ENCODE measurements at places on chromosomes 6 and 20. TPM values are rescaled to one million over a fixed set of nuclear protein-coding genes. Genes with fewer than 3 reads are reported as not detected.

DEF6 gene
- total RNA-seq, result 4.7 TPM

C20orf144 gene
- not detected for total RNA-seq

EFCAB8 gene
- total RNA-seq, result not detected

TMEM74B gene
- 0.71 TPM for total RNA-seq

EPPIN gene
- total RNA-seq, result not detected

- DNase-seq, result no peak
- H3K4me3 ChIP-seq, result no peak overlapping the region
- peaks cover 40% of the 10 kb centered on the region for H3K36me3 ChIP-seq
- no peak overlapping the region for H3K27ac ChIP-seq
Measured at GRCh38 chr20:49868538-49868937, 46.8 kb downstream of the SPATA2 start.

DNA sequence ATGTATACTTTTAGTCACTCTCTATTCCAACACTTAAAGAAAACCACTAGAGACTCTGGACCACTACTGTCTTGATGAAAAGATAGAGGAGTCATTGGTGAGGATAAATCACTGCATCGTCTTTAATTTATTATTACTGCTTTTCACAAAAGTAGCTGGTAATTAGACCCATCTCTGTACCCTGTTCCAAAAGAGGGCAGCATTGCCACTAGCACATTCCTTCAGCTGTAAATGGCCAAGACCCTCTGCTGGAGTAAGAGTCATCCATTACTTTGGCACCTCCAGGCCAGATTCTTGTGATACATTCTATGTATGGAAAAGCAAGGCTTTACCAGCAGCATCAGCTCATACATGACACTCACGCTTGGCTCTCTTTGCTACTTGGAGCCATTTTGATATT is 49.5 kb upstream of the PREP start:
- no peak overlapping the region for H3K4me3 ChIP-seq
- DNase-seq, result no peak
- H3K27ac ChIP-seq, result no peak overlapping the region
- no peaks in the 10 kb centered on the region for H3K36me3 ChIP-seq
- H3K27me3 ChIP-seq, result no peaks in the 10 kb centered on the region
- H3K4me1 ChIP-seq, result no peaks in the 10 kb centered on the region

DNA sequence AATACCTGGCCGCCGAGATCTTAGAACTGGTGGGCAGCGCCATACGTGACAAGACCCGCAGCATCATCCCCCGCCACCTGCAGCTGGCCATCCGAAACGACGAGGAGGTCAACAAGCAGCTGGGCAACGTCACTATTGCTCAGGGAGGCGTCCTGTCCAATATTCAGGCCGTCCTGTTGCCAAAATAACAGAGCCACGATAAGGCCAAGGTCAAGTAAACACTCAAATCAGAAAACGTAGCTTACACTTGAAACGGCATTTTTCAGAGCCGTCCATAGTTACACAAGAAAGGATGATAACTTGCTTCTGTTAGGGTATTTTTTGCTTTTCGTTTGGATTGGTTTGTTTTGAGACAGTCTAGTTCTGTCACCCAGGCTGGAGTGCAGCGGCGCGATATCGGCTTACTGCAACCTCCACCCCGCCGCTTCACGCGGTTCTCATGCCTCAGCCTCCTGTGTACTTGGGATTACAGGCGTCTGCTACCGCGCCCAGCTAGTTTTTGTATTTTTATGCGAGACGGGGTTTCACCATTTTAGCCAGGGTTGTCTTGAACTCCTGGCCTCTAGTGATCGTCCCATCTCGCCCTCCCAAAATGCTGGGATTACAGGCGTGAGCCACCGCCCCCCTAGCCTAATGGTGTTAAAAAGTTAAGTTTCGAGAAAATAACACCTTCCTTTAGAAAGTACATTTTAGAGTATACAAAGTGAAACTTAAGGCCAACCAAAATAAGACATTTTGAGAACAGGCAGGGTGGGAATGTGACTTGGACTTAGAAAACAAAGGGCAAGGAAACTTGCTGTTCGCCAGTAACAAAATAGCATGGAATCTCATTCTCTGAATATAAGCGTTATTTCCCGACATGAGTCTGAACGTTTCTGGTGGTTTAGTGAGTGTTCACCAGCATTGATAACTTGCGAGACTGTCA is 42.8 kb upstream of the HFE start:
- peaks cover 18% of the 10 kb centered on the region for H3K4me1 ChIP-seq
- peak overlapping the region; percentile 58 for H3K4me3 ChIP-seq
- H3K27ac ChIP-seq, result peak overlapping the region; percentile 88
- no peaks in the 10 kb centered on the region for H3K36me3 ChIP-seq

GRCh38 chr20:49892260-49892659 is 23.1 kb downstream of the SPATA2 start:
- H3K4me3 ChIP-seq, result no peak overlapping the region
- H3K4me1 ChIP-seq, result peaks cover 64% of the 10 kb centered on the region

GRCh38 chr20:8671370-8671961 is 397.4 kb upstream of the PLCB4 start:
- no peak for DNase-seq
- peaks cover 8% of the 10 kb centered on the region for H3K36me3 ChIP-seq
- H3K4me1 ChIP-seq, result peaks cover 15% of the 10 kb centered on the region
- no peak overlapping the region for H3K27ac ChIP-seq

DNA sequence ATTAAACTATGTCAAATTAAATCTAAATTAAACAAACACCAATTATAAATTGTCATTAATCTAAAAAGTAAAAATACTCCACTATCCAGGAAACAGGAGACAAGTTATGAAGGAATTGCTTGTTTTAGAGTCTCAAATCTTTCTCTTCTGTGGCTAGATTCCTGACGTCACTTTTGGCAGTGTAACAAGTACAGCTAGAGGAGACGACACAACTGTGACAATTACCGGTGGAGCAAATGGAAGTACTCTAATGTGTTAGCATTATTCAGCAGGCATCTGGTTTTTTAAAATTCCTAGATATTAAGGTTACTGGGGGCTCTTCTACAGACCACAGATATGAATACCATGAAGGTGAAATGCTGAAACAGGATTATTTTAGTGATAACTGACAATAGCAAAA is 1042.7 kb downstream of the EPHA7 start:
- DNase-seq, result no peak
- no peaks in the 10 kb centered on the region for H3K36me3 ChIP-seq
- no peak overlapping the region for H3K27ac ChIP-seq
- no peaks in the 10 kb centered on the region for H3K27me3 ChIP-seq
- no peak overlapping the region for H3K4me3 ChIP-seq

GRCh38 chr6:150391890-150392289 is 23.1 kb downstream of the IYD start:
- H3K27me3 ChIP-seq, result no peaks in the 10 kb centered on the region
- no peak overlapping the region for H3K27ac ChIP-seq
- no peaks in the 10 kb centered on the region for H3K4me1 ChIP-seq
- no peaks in the 10 kb centered on the region for H3K36me3 ChIP-seq

DNA sequence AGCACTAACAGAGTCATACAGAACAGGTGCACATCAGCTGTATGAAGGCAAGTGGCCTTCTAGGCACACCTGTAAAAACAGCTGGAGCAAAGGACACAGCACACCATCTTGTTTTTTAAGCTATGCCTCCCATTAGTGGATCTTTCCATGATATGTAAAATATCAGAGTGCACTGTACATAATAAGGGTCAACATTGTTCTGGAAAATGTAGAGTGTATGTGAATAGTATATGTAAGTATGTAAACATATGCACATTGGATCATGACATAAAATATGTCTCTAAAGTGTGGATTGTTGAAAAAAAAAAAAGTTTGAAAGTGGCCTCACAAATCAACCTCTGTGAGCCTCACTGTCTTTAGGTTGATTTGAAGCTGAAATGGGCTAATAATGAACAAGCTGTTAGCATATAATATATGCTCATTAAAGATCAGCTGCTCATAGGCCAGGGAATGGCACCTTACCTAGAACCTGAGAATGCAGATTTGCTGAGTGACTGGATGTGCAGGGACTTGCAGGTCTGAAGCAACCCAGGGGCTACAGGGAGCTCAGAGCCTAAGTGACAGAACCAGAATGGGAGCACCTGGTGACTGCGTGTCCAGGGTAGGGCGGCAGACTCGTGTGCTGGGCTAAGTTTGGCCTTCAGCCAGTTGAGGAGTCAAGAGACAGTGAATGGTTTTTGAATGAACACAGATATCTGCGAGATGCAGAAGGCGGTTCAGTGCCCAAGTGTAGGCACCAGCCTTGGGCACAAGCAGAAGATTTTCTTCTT is 198.6 kb downstream of the TMEM242 start:
- H3K4me3 ChIP-seq, result no peak overlapping the region
- H3K27me3 ChIP-seq, result no peaks in the 10 kb centered on the region
- H3K4me1 ChIP-seq, result peaks cover 24% of the 10 kb centered on the region
- H3K36me3 ChIP-seq, result no peaks in the 10 kb centered on the region
- H3K27ac ChIP-seq, result no peak overlapping the region
- DNase-seq, result no peak

GRCh38 chr20:3970016-3970415 is 45.3 kb downstream of the RNF24 start:
- no peaks in the 10 kb centered on the region for H3K4me1 ChIP-seq
- no peak for DNase-seq
- H3K36me3 ChIP-seq, result no peaks in the 10 kb centered on the region
- no peak overlapping the region for H3K27ac ChIP-seq

DNA sequence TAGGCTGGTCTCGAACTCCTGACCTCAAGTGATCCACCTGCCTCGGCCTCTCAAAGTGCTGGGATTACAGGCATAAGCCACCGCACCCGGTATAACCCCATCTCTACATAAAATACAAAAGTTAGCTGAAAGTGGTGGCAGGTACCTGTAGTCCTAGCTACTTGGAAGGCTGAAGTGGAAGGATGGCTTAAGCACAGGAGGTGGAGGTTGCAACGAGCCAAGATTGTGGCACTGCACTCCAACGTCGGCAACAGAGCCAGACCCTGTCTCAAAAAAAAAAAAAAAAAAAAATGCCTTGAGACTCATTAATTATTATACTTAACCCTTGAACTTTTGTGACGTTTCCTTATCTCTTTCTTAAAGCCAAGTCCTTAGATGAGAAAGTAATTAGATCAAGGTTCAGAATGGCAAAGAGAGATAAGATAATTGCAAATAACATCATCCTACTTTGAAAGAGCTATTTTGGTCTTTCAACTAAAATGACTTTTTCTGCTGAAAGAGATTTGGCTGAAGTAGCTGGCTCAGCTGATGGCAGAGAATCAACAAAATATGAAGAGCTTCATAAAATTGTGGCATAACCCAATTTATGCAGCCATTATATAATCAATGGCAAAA is 4.7 kb upstream of the SHLD1 start:
- no peaks in the 10 kb centered on the region for H3K36me3 ChIP-seq
- DNase-seq, result no peak
- H3K27ac ChIP-seq, result no peak overlapping the region
- H3K4me1 ChIP-seq, result no peaks in the 10 kb centered on the region

DNA sequence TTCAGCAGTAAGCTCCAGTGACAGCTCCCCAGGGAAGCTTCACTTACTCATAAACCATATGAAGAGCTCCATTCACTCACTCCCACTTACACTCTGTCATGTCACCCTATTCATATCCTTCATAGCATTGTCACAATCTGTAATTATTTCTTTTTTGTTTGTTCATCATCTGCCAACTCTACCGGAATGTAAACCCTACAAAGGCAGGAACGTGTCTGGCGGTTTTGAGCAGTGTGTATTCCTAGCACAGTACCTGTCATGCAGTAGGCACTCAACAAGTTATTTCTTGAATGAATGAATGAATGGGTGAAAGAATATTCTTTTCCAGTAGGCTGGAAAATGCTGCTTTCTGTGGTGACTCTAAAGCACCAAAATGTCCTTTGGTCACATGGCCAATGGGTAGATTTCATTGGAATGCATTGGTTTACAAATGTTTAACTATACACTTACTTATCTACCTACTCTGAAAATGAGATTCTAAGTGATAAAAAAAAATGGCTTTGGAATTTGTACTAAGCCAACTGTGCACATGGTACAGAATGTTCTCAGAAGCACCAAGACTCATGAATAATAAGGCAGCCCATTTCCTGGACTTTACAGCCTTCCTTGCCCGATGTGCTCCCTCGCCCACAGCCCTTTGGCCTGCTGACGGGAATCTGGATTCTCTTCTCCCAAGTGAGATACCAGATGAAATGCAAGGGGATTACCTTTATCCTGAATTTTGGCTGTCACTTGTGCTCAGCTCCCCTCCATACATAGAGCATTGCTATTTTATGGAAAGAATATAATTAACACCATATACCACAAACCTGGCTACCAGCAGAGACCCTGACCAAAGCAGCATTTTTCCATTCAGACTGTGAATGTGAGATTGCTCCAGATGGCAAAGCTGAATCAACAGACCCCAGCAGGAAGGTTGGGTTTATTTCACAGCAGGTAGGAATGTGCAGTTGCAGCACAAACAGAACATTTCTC is 273.3 kb downstream of the ALDH8A1 start:
- H3K27me3 ChIP-seq, result no peaks in the 10 kb centered on the region
- H3K4me1 ChIP-seq, result no peaks in the 10 kb centered on the region
- H3K27ac ChIP-seq, result no peak overlapping the region
- DNase-seq, result no peak

- no peaks in the 10 kb centered on the region for H3K36me3 ChIP-seq
- no peak overlapping the region for H3K27ac ChIP-seq
- no peaks in the 10 kb centered on the region for H3K27me3 ChIP-seq
Measured at GRCh38 chr6:21908161-21908848, 314.8 kb downstream of the SOX4 start.

DNA sequence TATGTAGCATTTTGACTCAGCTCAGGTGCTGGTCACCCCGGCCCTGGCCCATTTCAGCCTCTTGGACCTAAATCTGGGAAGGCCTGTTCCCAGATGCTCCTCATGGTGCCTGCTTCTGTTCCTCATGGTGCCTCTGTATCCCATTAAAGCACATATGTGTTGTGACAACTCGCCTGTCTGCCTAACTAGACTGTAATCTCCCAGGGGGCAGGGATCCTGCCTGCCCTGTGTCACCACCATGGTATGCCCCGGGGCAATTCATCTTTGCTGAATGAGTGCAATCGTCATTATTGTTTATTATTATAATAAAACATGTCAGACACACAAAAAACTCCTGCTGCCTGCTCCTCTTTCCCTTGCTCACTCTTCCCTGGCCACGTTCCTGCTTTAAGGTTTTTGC is 62.0 kb downstream of the ZFP64 start:
- no peak overlapping the region for H3K27ac ChIP-seq
- peak; percentile 80 for DNase-seq
- no peaks in the 10 kb centered on the region for H3K4me1 ChIP-seq
- H3K4me3 ChIP-seq, result no peak overlapping the region

- H3K36me3 ChIP-seq, result peaks cover 52% of the 10 kb centered on the region
- H3K27ac ChIP-seq, result no peak overlapping the region
- no peak overlapping the region for H3K4me3 ChIP-seq
- DNase-seq, result no peak
Measured at GRCh38 chr6:45952168-45952529, 63.5 kb downstream of the CLIC5 start.

GRCh38 chr6:134267917-134268361 is 50.0 kb downstream of the SGK1 start:
- no peaks in the 10 kb centered on the region for H3K27me3 ChIP-seq
- H3K4me1 ChIP-seq, result no peaks in the 10 kb centered on the region
- no peak overlapping the region for H3K27ac ChIP-seq
- DNase-seq, result no peak

DNA sequence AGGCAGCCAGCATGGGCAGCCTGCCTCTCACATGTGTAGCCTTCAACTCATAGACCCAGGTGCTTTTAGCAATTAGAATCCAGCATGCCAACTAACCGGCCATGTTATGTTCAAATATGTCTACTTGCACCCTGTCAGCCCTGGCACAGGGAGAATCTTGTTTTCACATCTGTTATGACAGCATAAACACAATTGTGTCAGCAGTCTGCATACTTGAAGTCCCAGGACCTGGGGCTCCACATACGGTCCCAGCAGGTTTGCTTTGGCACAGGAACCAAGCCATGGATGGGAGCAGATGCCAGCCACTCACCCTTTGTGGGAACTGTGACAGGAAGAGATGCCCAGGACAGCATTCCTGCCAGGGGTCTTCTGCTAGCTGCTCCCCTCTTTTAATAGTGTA is 67.2 kb upstream of the SYNDIG1 start:
- no peaks in the 10 kb centered on the region for H3K27me3 ChIP-seq
- H3K36me3 ChIP-seq, result no peaks in the 10 kb centered on the region
- no peaks in the 10 kb centered on the region for H3K4me1 ChIP-seq
- no peak overlapping the region for H3K4me3 ChIP-seq
- no peak overlapping the region for H3K27ac ChIP-seq

All from esophagus muscularis mucosa (tissue), 4 donors.